Cerebellum (tissue), 4 donors: ENCODE measurements at places on chromosomes 11 and 22. TPM values are rescaled to one million over a fixed set of nuclear protein-coding genes. Genes with fewer than 3 reads are reported as not detected.

Gene SLC25A17
- 18.0 TPM for total RNA-seq

Gene AQP11
- total RNA-seq, result 6.5 TPM

Gene SCN4B
- 9.2 TPM for total RNA-seq

Gene LSP1
- total RNA-seq, result 0.82 TPM

Gene SLC22A25
- total RNA-seq, result not detected

Gene AMOTL1
- 44.4 TPM for total RNA-seq

Gene ISX
- not detected for total RNA-seq

Gene DERL3
- total RNA-seq, result 1.3 TPM

Gene DDT
- total RNA-seq, result 32.5 TPM

Gene GAL3ST1
- 2.8 TPM for total RNA-seq

Gene LRRC55
- 12.7 TPM for total RNA-seq

Gene C11orf58
- 172 TPM for total RNA-seq

Gene TRPC6
- total RNA-seq, result 5.4 TPM

Gene OR4C46
- total RNA-seq, result not detected

Gene SYNGR1
- 56.1 TPM for total RNA-seq

Gene MS4A5
- not detected for total RNA-seq

Gene OR52E4
- total RNA-seq, result not detected

Gene NPAS4
- total RNA-seq, result 0.18 TPM

Gene NXPE1
- not detected for total RNA-seq

Gene VWCE
- 3.3 TPM for total RNA-seq

Gene PIH1D2
- total RNA-seq, result 3.4 TPM

Gene OR56B1
- not detected for total RNA-seq

Gene VSTM5
- total RNA-seq, result 3.7 TPM

Gene ST14
- 0.54 TPM for total RNA-seq

Gene PICK1
- 22.2 TPM for total RNA-seq

Gene OR5A1
- total RNA-seq, result not detected

Gene RBM7
- 17.7 TPM for total RNA-seq

Gene MN1
- total RNA-seq, result 13.7 TPM

Gene SCUBE2
- 26.9 TPM for total RNA-seq

Gene NCF4
- total RNA-seq, result 1.2 TPM

Gene DEUP1
- total RNA-seq, result 0.82 TPM

Gene BTG4
- not detected for total RNA-seq

Gene OPCML
- total RNA-seq, result 29.8 TPM

Gene MRGPRE
- total RNA-seq, result 0.27 TPM

Gene BSX
- total RNA-seq, result not detected

Gene RAG2
- total RNA-seq, result not detected

Gene GGTLC2
- not detected for total RNA-seq

Gene OR4D5
- total RNA-seq, result not detected

Gene PANX3
- total RNA-seq, result not detected

Gene SERPIND1
- total RNA-seq, result 3.2 TPM

Gene GUCY1A2
- 59.4 TPM for total RNA-seq

Gene LMO1
- 4.8 TPM for total RNA-seq

Gene ZNRF3
- 13.3 TPM for total RNA-seq

Gene APOBEC3H
- not detected for total RNA-seq

Gene KDM2A
- 63.9 TPM for total RNA-seq

Gene OR2AT4
- not detected for total RNA-seq

Gene TIRAP
- 5.0 TPM for total RNA-seq

Gene FAM227A
- total RNA-seq, result 14.7 TPM

Gene DAGLA
- 6.8 TPM for total RNA-seq

Gene PTGDR2
- total RNA-seq, result 0.73 TPM

Gene HSPB2
- total RNA-seq, result 0.27 TPM

Gene YAP1
- total RNA-seq, result 41.6 TPM

Gene CTSW
- total RNA-seq, result not detected
